ENCODE measurements at places on chromosomes 3 and 15. TPM values are rescaled to one million over a fixed set of nuclear protein-coding genes. Genes with fewer than 3 reads are reported as not detected.

DNA sequence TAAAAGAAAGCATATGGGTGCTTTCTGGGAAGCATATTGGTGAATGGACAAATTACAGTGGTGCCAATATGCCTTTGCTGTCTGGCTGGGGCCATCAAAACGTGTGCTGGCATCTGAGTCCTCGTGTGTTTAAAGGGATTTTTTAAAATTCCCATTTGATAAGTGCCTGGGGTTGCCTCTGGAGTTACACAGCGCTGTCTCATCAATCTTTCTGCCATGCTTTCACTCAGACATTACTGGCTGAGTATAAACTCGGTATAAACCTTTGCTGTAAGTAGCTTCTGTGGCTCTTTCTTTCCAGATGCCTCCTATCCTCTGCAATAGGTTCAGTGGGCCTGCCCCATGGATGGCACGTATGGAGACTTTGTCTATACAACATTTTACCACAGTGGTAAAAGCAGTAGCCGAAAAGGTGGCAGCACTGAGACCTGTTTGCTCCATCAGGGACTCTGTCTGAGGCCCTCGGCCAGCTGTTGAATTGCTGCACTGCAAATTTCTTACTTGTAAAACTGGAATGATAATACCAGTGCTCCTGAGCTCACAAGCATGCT lies 195.5 kb downstream of the LPP start:
- peak overlapping the region; percentile 87 for H3K27ac ChIP-seq
- H3K27me3 ChIP-seq = no peaks in the 10 kb centered on the region
- DNase-seq = peak; percentile 29
- peaks cover 73% of the 10 kb centered on the region for H3K4me1 ChIP-seq
- no peak overlapping the region for H3K4me3 ChIP-seq

- H3K27me3 ChIP-seq = no peaks in the 10 kb centered on the region
- H3K27ac ChIP-seq = no peak overlapping the region
- H3K36me3 ChIP-seq = no peaks in the 10 kb centered on the region
- DNase-seq = no peak
- no peaks in the 10 kb centered on the region for H3K4me1 ChIP-seq
These were observed 45.0 kb downstream of the SUCNR1 start for GRCh38 chr3:151918253-151919029.

DNA sequence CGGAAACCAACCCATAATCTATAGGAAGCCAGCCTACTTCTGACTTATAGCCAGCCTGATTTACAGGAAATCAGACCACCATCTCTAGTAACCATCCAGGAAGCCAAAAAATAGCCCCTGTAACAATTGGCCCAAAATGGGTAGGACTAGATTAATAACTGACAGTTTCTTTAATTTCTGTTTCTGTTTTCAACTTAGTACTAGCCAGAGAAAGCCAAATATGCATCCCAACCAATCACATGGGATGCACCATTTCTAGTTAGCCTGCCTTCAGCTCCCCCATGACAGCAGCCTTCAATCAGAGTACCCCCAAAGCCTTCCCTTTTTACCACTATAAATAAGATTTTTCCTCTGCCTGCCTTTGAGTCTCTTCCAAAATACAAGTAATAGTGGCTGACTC lies 239.1 kb upstream of the GADL1 start:
- DNase-seq = no peak
- no peak overlapping the region for H3K4me3 ChIP-seq
- peaks cover 25% of the 10 kb centered on the region for H3K27me3 ChIP-seq
- no peaks in the 10 kb centered on the region for H3K4me1 ChIP-seq
- no peak overlapping the region for H3K27ac ChIP-seq
- no peaks in the 10 kb centered on the region for H3K36me3 ChIP-seq

DNA sequence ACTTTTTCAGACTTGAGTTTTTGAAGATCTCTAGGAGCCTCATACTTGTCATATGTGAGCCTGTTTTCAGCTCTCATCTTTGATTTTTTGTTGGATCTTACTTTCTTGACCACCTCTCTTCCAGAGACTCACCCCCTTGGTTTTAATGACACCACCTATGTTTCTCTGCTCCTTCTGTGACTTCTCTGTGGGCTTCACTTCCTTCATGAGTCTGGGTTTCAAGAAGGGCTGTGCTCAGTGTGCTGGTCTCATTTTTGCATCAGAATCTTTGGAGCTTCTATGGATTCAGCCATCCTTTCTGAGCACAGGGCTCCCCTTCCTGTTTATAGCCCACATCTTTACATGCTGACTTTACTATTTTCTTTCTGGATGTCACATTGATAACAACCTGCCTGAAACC lies 17.7 kb downstream of the PPM1L start:
- H3K27me3 ChIP-seq = no peaks in the 10 kb centered on the region
- H3K36me3 ChIP-seq = no peaks in the 10 kb centered on the region
- H3K4me1 ChIP-seq = peaks cover 64% of the 10 kb centered on the region
- no peak overlapping the region for H3K4me3 ChIP-seq

- H3K27ac ChIP-seq = no peak overlapping the region
- no peak overlapping the region for H3K4me3 ChIP-seq
- no peak for DNase-seq
- H3K27me3 ChIP-seq = no peaks in the 10 kb centered on the region
- no peaks in the 10 kb centered on the region for H3K4me1 ChIP-seq
These were observed 15.9 kb downstream of the VEPH1 start for GRCh38 chr3:157487339-157487738.

DNA sequence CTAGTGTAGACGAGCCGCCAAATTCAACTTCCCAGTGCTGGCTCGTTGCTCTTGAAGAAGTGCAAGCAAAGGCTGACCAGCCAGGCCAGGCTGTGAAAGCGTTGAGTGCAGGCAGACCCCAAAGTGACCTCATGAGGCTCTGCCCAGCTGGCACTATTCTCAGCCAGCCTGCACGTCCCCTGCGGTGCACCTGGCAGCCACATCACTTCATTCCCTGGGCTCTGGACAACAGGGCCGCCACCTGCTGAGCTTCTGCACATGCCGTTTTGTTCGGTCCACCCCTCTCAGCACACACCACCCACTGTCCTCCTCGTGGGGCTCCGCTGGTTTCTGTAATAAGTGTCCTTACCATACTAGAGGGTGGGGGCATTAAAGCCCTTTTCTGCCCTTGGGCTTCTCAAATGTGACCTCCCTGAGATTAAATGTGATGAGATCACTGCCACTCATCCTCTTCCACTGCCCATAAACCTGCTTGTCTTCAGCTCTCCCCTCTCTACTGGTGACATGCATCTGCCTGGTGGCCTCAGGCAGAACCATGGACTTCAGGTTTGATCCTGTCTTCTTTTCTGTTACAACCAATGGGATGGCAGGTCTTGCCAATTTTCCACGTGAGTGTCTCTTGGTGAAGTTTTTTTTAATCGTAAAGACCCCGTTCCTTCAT lies 6.1 kb downstream of the RASGRF1 start:
- no peaks in the 10 kb centered on the region for H3K36me3 ChIP-seq
- DNase-seq = no peak
- H3K27me3 ChIP-seq = peaks cover 67% of the 10 kb centered on the region
- H3K4me1 ChIP-seq = peaks cover 3% of the 10 kb centered on the region

- no peaks in the 10 kb centered on the region for H3K36me3 ChIP-seq
- no peak overlapping the region for H3K4me3 ChIP-seq
- peaks cover 87% of the 10 kb centered on the region for H3K27me3 ChIP-seq
- no peak for DNase-seq
- H3K27ac ChIP-seq = no peak overlapping the region
These were observed 46.8 kb downstream of the LSM3 start for GRCh38 chr3:14225421-14225820.

GRCh38 chr3:25604107-25604805 lies 60.5 kb downstream of the TOP2B start:
- H3K4me3 ChIP-seq = no peak overlapping the region
- H3K27ac ChIP-seq = peak overlapping the region; percentile 65
- peaks cover 28% of the 10 kb centered on the region for H3K4me1 ChIP-seq
- DNase-seq = no peak
- H3K27me3 ChIP-seq = no peaks in the 10 kb centered on the region

- peak overlapping the region; percentile 82 for H3K27ac ChIP-seq
- H3K36me3 ChIP-seq = no peaks in the 10 kb centered on the region
- DNase-seq = peak; percentile 77
- peaks cover 6% of the 10 kb centered on the region for H3K4me1 ChIP-seq
- peak overlapping the region; percentile 23 for H3K4me3 ChIP-seq
These were observed 102.0 kb upstream of the PRICKLE2 start for GRCh38 chr3:64327100-64327804.

DNA sequence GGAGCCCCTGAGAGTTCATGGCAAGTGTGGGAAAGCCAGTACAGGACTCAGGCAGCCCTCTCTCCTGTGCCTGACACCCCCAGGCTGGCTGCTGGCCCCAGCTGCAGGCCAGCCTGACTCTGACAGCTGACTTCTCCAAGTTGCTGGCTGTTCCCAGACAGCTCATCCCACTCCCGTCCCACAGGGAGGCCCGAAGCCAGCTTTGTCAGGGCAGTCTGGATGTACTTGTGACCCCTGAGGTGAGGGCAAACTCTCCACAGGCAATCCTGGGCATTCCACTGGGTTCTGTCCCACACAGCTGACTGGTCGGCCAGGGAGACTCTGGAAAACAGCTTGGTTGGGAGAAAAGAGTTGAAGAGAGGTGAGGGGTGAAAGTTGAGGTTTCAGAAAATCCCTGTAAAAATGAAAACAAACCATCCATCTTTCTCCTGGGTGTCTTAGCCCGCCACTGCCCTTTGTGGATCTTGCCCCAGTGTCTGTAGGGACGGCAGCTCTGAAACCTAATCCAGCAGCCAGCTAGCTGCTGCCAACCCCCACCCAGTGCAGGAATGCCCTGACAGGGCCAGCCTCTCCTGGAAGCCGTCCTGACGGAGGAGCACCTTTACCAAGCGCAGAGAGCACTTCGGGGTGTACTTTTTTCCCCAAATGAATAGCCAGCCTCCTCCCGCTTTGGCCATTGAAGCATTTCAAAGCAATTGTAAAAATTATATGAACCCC lies 87.9 kb downstream of the DNAJB8 start:
- peak overlapping the region; percentile 82 for H3K27ac ChIP-seq
- H3K27me3 ChIP-seq = no peaks in the 10 kb centered on the region
- H3K4me1 ChIP-seq = peaks cover 55% of the 10 kb centered on the region
- no peak overlapping the region for H3K4me3 ChIP-seq
- no peaks in the 10 kb centered on the region for H3K36me3 ChIP-seq
- DNase-seq = peak; percentile 53

DNA sequence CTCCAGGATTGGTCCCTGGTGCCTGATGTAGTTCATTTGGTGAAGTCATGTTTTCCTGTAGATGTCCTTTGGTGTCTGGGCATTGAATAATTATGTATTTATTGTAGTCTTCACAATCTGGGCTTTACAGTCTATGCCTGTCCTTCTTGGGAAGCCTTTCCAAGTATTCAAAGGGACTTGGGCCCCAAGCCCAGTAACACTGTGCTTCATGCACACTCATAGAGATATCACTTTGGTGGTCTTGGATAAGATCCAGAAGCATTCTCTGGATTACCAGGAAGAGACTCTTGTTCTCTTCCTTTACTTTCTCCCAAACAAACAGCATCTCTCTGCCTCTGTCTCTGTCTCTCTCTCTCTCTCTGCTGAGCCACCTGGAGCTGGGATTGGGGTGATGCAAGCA lies 281.1 kb upstream of the GOLGA6L4 start:
- H3K27ac ChIP-seq = no peak overlapping the region
- peaks cover 44% of the 10 kb centered on the region for H3K36me3 ChIP-seq
- no peak overlapping the region for H3K4me3 ChIP-seq
- DNase-seq = no peak

- no peaks in the 10 kb centered on the region for H3K27me3 ChIP-seq
- DNase-seq = no peak
- no peaks in the 10 kb centered on the region for H3K36me3 ChIP-seq
- H3K4me1 ChIP-seq = peaks cover 16% of the 10 kb centered on the region
- no peak overlapping the region for H3K4me3 ChIP-seq
These were observed 59.7 kb downstream of the MSL2 start for GRCh38 chr3:136136454-136136853.

DNA sequence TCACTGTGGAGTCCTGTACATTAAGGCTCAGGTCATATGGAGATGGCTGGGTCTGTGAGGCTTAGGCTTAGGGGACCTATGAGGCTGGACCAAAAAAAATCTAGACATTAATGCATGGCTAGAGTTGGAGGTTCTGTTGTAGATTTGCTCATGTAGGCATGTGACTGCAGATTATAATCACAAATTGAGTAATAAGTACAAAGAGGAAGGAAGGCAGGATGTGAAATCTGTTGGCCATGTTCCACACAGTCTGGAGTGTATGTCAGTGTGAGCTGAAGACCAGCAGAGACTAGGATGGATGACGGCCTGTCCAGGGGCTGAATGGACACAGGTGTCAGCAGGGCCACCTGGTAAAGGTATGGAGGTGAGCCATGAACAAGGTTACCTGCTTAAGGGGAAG lies at the start of gene ST3GAL6:
TSS of gene ST3GAL6 (plus strand) at position 265 of the 400 bp plus-strand sequence. CDS start 5,101 bp downstream, outside the sequence.
- H3K4me1 ChIP-seq = peaks cover 98% of the 10 kb centered on the region
- H3K27ac ChIP-seq = peak within 1 kb of the TSS; percentile 76
- DNase-seq = no peak
- no peaks in the 10 kb centered on the region for H3K36me3 ChIP-seq
- H3K27me3 ChIP-seq = no peaks in the 10 kb centered on the region

- H3K4me1 ChIP-seq = peaks cover 21% of the 10 kb centered on the region
- H3K27ac ChIP-seq = no peak overlapping the region
- H3K27me3 ChIP-seq = no peaks in the 10 kb centered on the region
- DNase-seq = no peak
These were observed 15.9 kb upstream of the STARD5 start for GRCh38 chr15:81339851-81340250.

GRCh38 chr3:11465744-11466616 lies 177.7 kb downstream of the VGLL4 start:
- peak overlapping the region; percentile 87 for H3K27ac ChIP-seq
- H3K4me3 ChIP-seq = peak overlapping the region; percentile 7
- no peaks in the 10 kb centered on the region for H3K36me3 ChIP-seq
- no peak for DNase-seq

Gene MUC4
- 0.11 TPM for total RNA-seq

Gene ATP1B3
- 34.5 TPM for total RNA-seq

Gene GHSR
- not detected for total RNA-seq

Gene ANKDD1A
- total RNA-seq = 1.8 TPM

Gene KLHL6
- 0.69 TPM for total RNA-seq

Gene CSPG5
- 0.22 TPM for total RNA-seq

Gene GUCA1C
- 5.8 TPM for total RNA-seq

Gene NPAP1
- total RNA-seq = not detected

Gene FBXO45
- 7.3 TPM for total RNA-seq

Gene DRD3
- not detected for total RNA-seq

Gene SLC28A1
- total RNA-seq = 0.91 TPM

Gene GTF2E1
- 12.9 TPM for total RNA-seq

Gene HYPK
- total RNA-seq = 17.9 TPM

Data from left ventricle myocardium inferior (tissue), 1 donor.